ENCODE measurements at places on chromosomes 16 and 17. TPM values are rescaled to one million over a fixed set of nuclear protein-coding genes. Genes with fewer than 3 reads are reported as not detected.

DNA sequence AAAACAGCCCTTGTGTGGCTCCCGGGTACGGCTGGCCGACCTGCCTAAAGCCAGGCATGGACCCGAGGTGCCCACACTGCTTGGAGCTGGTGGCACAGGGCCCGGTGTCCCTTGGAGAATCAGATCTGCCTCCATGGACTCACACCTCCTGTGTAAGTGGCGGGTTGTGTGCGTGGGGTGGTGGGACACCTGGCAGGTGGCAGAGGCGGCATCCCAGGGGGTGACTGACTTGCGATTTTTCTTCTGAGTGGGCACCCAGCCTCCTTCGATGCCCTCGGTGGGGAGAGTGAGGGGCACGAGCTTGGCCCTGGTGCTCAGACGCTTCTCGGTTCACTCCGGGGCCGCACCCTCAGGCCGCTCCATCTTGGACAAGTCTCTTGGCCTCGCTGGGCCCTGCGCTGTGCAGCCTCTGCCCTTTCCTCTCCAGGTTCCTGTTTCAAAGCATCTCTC lies 35.8 kb downstream of the METRNL start:
- no peak for DNase-seq
- no peak overlapping the region for H3K27ac ChIP-seq
- no peak overlapping the region for H3K4me3 ChIP-seq
- no peaks in the 10 kb centered on the region for H3K27me3 ChIP-seq
- no peaks in the 10 kb centered on the region for H3K36me3 ChIP-seq
- no peaks in the 10 kb centered on the region for H3K4me1 ChIP-seq

- H3K27me3 ChIP-seq: no peaks in the 10 kb centered on the region
- H3K27ac ChIP-seq: no peak overlapping the region
- no peak overlapping the region for H3K4me3 ChIP-seq
- H3K4me1 ChIP-seq: no peaks in the 10 kb centered on the region
- no peak for DNase-seq
Observed at GRCh38 chr16:89064606-89065457, 28.8 kb upstream of the ACSF3 start.

VAT1L gene
- 18.7 TPM for total RNA-seq

DNA sequence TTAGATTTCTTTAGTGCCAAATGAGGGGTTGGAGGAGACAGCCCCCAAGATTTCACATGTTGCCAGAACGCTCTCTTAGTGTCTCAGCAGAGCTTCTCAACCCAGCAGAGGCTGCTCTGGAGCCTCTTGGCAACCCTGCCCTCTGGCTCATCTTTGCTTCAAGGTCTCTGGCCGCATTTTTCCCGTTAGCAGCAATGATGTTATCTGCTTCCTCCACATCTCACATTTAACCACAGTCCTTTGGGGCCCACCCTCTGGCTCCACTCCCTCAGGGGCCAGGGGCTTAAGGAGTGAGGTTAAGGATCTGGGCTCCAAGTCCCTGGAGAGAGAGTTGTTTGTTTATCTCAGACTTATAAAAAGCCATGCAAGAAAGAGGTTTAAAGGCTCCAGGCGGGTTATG lies 3.3 kb upstream of the XYLT1 start:
- no peaks in the 10 kb centered on the region for H3K27me3 ChIP-seq
- no peak for DNase-seq
- H3K4me1 ChIP-seq: no peaks in the 10 kb centered on the region
- no peak overlapping the region for H3K4me3 ChIP-seq

EFCAB5 gene
- total RNA-seq: 1.1 TPM

DNA sequence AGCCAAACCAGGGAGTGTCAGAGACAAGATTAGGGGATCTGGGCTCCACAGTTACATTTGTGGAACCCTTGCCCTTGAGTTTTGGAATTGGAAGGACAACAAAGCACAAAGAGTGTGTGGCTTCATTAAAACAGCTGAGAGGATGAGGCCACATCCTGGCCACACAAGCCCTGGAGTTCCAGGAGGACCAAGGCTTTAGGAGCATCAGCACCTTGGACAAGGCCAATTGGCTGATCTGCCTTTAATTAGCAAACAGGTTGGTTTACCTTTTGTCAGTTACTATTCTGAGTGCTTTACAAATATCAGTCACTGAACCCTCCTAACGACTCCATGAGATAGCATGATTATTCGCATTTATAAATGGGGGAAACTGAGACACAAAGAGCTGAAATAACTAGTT lies 54.7 kb downstream of the SLC6A2 start:
- H3K4me3 ChIP-seq: no peak overlapping the region
- H3K27me3 ChIP-seq: peaks cover 2% of the 10 kb centered on the region
- no peak for DNase-seq
- H3K4me1 ChIP-seq: no peaks in the 10 kb centered on the region

GRCh38 chr16:396199-396598 lies 800 bp upstream of the NME4 start:
- DNase-seq: no peak
- H3K27me3 ChIP-seq: no peaks in the 10 kb centered on the region
- H3K36me3 ChIP-seq: no peaks in the 10 kb centered on the region
- H3K4me1 ChIP-seq: no peaks in the 10 kb centered on the region
- H3K27ac ChIP-seq: no peak overlapping the region

TRAF4 gene
- 18.8 TPM for total RNA-seq

DNA sequence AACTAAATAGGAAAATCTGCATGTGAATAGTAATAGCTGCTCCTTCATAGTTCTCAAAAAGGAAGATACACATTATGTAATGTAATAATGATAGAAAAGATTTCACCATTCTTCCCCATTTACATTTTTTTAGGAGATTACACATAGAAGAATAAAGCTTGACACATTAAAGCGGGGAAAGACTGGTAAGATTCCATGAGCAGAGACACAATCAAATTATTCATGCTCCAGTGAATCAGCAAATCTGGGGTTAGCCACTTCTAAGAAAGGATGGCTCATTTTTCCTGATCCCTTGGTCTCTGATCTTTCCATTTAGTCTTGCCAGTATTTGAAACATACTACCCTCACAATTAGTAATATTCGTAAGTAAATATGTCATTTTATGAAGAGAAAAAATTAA lies 81.9 kb downstream of the CA4 start:
- H3K4me1 ChIP-seq: no peaks in the 10 kb centered on the region
- no peak for DNase-seq
- no peak overlapping the region for H3K4me3 ChIP-seq
- H3K36me3 ChIP-seq: no peaks in the 10 kb centered on the region
